GF-D8 (cell line): ENCODE measurements at places on chromosomes 3 and 15.

DNA sequence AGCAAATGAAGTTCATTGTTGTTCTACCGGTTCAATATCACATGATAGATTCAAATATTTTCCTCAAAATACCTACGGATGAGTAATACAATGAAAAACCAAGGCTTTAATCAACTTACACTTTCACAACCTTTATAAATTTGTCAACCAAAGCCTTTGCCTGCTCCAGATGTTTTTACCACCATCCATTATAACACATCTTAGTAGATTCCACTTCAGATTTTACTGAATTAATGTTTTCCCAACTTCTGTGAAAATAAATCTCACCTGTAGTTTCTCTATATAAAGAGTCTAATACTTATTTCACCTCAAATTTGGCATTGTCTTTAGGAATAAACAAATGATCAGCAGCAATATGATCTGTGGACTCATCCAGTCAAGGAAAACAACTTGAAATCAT lies 131.1 kb downstream of the ZNF280D start:
- DNase-seq, result no peak

GRCh38 chr3:61560517-61561373 lies 626 bp upstream of the PTPRG start:
- DNase-seq, result peak; percentile 79

DNA sequence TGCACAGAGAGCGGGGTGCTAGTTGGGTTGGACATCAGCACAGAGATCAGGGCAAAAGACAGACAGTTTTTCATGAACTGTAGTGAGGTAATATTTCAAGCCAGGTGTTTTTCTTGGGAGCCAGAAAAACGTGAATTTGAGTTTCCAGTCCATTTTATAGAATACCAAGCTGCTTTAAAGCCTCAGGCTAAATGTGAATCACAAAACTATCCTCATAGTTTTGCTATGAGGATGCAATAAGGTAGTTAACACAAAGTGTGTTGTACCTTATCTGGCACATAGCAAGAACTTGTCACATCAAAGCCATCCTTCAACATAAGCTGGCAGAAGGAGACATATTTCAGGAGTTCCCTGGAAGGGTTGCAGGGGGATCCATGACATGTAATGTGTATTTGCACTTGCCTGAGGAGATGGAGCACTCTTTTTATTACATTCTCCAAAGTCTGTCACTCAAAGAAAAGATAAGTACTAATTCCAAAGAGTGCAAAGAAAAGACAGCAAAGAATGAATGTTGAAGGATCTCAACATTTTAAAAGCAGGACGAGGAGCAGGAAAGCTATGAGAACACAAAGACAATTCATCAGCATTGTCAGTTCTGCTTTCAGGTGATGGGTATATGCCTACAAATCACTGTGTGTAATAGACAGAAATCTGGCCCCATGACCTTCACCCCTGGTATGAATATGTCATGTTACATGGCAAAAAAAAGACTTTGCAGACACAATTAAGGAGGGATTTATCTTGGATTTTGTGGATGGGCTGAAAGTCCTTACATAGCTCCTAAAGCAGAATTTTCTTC lies 1046.4 kb downstream of the NTRK3 start:
- no peak for DNase-seq

DNA sequence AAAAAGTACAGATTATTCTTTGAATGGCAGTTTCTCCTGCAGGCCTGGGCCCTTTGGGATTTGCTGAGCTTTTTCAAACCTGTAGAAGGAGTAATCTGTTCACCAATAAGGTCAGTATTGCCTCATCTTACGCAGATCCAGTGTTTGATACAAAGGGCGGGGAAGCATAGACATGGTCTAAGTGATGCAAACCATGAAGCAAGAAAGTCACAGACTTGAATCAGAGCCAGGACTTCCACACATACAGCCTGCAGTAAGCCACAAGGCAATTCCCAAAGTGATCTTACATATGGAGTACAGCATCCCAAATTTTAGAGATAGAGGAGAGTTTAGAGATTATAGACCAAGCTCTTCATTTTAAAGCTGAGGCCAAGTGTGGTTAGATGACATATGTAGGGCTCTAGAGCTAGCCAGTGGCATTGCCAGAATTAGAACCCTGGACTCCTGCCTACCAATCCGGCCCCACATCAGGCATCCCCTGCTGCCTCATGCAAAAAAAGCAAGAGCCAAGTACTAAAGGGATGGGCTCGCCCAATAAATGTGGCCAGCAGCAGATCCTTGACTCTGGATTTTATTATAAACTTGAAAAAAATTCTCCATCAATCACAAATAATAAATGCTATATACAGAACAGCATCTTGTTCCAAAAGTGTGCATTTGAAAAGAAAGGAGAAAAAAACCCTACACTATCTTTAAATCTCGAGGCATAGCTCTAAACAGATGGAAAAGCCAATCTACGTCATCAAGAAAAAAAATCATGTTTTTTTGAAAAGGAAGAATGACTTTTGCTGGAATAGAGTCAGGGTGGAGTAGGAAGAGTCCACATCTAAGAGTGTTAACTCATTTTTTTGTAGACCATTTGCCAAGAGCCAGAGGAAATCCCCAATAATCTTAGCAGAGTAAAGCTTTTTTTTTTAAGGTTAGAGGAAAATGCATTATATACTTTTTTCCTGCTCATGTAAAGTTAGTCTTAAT lies 24.0 kb downstream of the ABI3BP start:
- no peak for DNase-seq

DNA sequence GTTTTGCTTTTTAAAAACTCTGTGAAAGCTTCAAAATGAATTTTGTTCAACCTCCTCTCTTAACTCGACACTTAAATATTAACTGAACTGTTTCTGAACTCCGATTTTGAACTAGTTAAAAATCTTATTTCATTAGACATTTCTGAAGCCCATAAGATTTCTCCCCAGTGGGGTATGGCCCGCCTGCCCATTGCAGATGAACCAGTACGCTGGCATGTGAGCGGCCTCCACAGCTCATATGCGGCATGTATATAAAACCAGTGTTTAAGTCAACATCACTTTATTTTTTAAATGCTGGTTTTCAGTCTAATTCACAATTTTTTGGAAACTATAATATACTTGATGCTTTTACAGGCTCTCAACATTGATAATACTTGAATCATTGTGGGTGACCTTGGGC lies 50.2 kb downstream of the CPN2 start:
- DNase-seq, result no peak

- DNase-seq, result no peak
Measured at GRCh38 chr3:105516972-105517371, 150.3 kb downstream of the ALCAM start.

GRCh38 chr15:71549091-71549490 lies 261.3 kb upstream of the NR2E3 start:
- no peak for DNase-seq

DNA sequence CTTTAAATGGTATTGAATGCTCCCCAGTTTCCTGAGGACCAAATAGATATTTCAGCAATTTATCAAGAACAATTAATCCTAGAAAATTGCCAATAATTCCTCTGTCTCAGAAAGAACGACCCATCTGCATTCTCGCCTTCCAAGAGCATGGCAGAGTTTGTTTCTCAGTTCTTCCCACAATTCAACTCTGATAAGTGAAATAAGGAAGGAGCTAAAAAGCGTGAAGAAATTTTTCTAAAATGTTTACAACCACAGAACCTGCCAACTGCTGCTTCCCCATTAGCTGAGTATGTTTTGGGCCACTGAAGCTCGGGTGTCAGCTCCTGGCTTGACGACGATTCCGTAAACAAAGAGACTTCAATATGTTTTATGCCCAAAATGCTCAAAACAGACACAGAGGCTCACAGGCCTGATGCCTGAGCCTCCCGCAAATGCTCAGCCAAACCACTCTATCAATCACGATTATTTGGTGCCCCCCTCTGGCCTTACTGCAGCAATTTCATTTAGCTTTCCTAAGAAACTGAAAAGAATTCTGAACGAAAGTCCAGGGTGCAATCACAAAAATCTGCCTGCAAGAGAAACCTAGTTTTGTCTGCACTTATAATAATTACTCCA lies 259.2 kb upstream of the CCDC54 start:
- DNase-seq, result no peak

DNA sequence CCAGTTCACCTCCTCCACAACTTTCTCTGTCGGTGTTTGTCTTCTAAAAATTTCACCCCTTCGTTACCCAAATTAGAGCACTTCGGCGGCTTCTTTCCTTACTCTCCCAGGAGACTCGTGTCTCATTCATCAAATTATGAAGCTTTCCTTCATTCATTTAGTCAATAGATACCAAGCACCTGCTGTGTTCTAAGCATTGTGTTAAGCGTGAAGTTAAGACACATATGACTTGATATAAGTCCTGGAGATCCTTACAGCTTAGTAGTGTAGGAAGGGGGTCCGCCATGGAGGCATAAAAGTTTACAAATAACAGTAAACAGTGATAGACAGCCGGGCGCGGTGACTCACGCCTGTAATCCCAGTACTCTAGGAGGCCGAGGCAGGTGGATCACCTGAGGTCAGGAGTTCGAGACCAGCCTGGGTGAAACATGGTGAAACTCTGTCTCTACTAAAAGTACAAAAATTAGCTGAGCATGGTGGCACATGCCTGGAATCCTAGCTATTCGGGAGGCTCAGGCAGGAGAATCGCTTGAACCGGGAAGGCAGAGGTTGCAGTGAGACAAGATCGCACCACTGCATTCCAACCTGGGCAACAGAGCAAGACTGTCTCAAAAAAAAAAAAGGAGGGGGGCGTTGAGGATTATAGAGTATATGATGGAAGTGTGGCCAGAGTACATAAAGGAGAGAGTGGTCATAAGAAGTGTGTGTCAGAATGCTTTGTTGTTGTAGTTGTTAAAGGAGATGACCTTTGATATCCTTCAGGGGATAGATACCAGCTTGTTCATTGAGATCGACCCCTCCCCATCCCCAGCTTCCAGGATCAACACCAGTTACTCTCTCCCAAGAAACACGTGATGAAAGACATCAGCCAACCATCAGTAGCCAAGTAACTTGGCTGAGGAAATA lies 744 bp upstream of the CCDC32 start:
- DNase-seq, result no peak
